Endodermal cell (in vitro differentiated cells): ENCODE measurements at places on chromosomes 11 and 22. TPM values are rescaled to one million over a fixed set of nuclear protein-coding genes. Genes with fewer than 3 reads are reported as not detected.

The FGF4 gene
- total RNA-seq = 0.15 to 0.27 TPM (median 0.19 TPM) in 3 replicates

The GSTT2 gene
- total RNA-seq = 0.51 TPM in 1 of 2 replicates, not detected in the other

- H3K4me3 ChIP-seq = no peak overlapping the region
- H3K27ac ChIP-seq = no peak overlapping the region
- peak; percentile 10 for DNase-seq
- no peaks in the 10 kb centered on the region for H3K27me3 ChIP-seq
These were observed 450.4 kb downstream of the BRD1 start for GRCh38 chr22:49377306-49377705.

DNA sequence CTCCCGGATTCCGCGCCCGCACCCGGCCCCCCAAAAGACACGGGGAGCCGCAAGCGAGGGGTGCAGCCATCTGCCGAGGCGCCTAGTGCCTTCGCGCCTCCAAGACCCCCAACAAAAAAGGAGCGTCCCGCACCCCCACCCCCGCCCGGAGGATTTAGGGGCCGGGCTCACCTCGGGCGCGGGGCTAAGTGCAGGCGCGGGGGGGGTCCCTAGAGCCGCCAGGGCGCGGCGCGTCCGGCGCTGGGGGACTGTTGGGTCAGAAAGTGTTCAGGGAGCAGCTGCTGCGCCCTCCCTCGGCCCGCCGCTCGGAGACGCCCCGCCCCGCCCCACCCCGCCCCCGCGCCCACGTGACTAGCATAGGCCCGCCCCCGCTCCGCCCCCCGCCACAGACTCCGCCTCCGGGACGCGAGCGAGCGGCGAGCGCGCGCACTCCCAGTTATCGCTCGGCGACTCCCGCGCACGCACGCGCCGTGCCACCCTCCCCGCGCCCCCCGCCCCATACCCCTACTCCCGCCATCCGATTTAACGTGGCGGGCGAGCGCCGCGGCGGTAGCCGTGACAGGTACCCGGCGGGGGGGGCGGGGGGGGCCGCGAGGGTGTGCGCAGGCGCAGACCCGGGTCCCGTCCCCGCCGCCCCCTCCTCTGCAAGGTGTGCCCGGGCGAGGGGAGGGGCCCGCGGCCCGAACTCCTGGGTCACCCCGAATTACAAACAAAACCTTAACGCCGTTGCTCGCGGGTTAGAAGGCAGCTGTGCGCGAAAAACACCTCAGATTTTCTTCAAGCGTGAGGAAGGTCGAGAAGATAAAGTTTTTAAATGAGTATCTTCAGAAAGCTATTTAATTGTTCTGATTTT, 56.2 kb downstream of the KCNJ4 start:
- no peaks in the 10 kb centered on the region for H3K36me3 ChIP-seq
- DNase-seq = peak; percentile 97
- H3K27me3 ChIP-seq = no peaks in the 10 kb centered on the region
- peak overlapping the region; percentile 93 for H3K27ac ChIP-seq

GRCh38 chr22:36701965-36702621, 1.5 kb downstream of the CACNG2 start:
- no peaks in the 10 kb centered on the region for H3K4me1 ChIP-seq
- H3K4me3 ChIP-seq = no peak overlapping the region
- no peak for DNase-seq
- H3K36me3 ChIP-seq = no peaks in the 10 kb centered on the region

The FUT4 gene
- 4.7 to 5.4 TPM (median 5.1 TPM) in 3 replicates for total RNA-seq

- no peaks in the 10 kb centered on the region for H3K4me1 ChIP-seq
- no peak overlapping the region for H3K27ac ChIP-seq
- no peaks in the 10 kb centered on the region for H3K27me3 ChIP-seq
- no peaks in the 10 kb centered on the region for H3K36me3 ChIP-seq
- no peak for DNase-seq
- H3K4me3 ChIP-seq = no peak overlapping the region
These were observed 281.1 kb downstream of the FAT3 start for GRCh38 chr11:92505689-92506088.

The SERHL2 gene
- 12.6 and 14.3 TPM in 2 replicates for total RNA-seq
